NCI-H774 (cell line): ENCODE measurements at places on chromosomes 6 and 20.

- peak; percentile 4 for DNase-seq
Observed at GRCh38 chr6:9540534-9541126, 874.2 kb downstream of the TFAP2A start.

GRCh38 chr6:136920671-136921380 is 1.3 kb upstream of the SLC35D3 start:
- peak; percentile 38 for DNase-seq

DNA sequence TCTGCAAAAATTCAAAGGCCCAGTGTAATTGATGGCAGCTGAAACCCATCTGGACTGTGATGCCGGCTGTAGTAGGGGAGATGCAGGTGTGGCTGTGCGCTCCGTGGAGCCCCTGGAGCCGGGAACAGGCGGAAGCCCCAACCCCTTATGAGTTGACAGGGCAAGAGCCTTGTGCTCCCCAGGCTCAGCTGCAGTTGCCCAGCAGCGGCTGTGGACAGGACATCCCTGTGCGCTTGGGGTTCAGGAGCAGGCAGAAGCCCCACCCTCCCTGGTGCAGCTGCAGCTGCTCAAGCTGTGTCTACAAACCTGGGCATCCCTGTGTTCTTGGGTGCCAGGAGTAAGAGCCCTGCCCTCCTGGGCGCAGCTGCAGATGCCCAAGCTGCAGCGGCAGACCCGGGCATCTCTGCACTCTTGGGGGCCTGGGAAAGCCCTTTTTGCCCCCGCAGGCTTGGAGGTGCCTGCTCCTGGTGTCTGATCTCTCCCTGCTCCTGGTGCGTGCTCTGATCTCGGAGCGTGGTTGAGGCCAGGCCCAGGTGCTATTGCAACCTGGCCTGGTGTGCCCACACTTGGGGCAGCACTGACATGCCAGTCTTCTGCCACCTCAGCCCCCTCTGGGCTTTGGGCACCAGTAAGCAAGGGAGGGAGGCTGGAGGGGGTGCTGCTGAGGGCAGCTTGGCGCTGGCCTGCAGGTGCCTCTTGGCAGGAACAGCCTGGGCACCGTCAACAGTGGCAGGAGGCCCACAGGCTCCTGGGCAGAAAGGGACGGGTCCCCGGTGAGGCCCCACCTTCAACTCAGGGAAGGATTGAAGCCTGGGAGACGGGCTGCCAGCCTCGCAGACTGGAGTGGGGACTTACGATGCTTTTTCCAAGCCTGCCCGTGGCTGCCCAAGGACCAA is 30.3 kb downstream of the OR2J2 start:
- DNase-seq = no peak

GRCh38 chr6:92715991-92716390 is 703.4 kb downstream of the EPHA7 start:
- DNase-seq = no peak

- DNase-seq = no peak
Observed at GRCh38 chr20:2357114-2357513, 23.6 kb upstream of the TGM6 start.

DNA sequence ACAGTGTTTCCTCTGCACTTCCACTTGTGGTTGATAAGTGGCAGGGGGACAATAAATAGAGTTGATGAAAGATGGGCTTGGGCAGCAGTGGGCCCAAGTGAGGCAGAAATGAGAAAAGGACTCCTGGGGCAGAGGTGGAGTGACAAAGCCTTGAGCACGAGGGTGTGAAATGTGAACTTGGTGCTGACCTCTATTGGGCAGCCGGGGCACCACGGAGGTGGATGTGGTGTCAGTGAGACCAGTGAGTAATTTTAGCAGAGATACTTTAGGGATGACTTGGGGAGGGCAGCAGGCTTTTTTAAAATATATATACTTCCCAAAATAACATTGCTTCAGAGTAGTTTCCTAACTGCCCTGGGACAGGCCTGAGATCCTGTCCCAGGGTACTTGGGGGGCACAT is 30.6 kb upstream of the MYLK2 start:
- DNase-seq = no peak

GRCh38 chr6:149053848-149054558 is 263.5 kb upstream of the TAB2 start:
- no peak for DNase-seq

DNA sequence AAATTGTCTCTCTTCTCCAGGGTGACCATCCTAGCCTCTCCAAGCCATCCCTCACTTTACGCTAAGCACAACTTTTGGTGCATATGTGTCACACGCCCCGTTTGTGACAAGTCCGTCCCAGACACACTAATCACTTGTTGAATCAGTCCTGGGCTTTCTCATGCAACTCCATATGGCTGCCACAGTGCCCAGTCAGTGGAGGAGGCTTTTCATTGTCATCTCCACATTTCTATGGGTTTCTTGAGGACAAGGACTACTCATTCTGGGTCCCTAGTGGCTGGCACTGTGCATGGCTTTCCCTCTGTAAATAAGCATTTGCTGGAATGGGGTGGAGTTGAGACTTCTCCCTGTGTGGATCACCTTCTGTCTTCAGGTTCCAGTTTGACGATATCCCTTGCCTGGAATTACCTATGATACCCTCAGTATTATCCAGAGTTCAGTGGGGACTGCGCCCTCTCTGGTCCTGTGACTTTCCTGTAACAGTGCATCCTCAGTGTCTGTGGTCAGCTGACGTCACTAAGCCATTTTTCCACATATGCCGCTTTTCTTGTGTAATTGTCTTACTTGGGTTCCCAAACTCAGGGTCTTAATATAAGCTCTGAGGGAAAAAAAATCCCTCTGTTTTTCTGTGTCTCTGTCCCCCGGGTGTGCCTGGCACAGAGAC is 59.8 kb upstream of the MYL9 start:
- no peak for DNase-seq

DNA sequence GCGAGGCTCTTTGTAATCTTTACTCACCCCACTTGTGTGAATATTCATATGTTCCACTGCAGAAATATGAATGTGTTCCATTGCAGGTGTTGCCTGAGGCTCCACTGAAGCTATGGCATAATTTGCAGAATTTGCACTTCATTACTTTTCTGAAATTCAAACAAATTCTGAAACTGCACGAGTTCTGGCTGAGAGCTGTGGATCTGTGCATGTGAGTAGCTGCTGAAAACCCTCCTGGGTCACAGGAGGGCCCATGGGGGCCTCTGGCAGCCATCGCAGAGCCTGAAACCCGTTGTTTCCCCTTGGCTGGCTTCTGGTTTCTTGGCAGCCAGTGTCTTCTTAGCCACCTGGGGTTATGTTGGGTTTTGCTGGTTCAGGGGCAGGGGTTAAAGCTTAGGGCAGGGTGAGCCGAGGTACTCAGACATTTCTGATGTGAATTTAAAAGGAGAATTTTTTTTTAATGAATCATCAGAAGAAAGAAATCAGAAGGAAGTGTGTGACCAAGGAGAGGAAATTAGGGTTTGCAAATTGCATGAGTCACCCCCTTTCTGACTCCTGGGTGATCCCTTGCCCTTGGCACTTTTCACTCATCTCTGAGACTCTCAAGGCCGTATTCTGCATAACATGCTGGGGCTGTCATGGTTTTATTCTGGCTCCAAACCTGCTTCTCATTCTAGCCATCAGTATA is 40.6 kb downstream of the TOX2 start:
- no peak for DNase-seq
